ENCODE measurements at places on chromosomes 11 and 22.

- H3K4me1 ChIP-seq, result no peaks in the 10 kb centered on the region
- H3K36me3 ChIP-seq, result no peaks in the 10 kb centered on the region
- H3K27me3 ChIP-seq, result no peaks in the 10 kb centered on the region
Measured at GRCh38 chr11:76159983-76160661, 46.2 kb downstream of the WNT11 start.

DNA sequence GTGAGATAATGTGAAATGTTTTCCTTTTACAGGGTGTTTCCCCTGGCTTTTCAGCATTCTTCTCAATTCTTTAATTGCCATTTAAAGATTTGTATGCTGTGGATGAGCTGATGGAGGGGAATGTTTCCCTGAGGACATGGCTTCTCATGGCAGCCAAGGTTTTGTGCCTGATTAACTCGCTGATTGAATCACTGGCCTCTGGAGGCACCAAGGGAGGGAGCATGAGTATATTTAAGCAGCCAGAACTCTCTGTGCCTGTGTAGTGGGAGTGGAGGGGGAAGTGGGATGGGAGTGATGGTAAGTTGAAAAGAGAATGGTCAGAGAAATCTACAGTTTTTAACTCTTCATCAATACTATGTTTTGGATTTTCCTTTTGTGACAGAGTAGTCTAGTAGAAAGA is 88.7 kb downstream of the STIM1 start:
- H3K27me3 ChIP-seq, result no peaks in the 10 kb centered on the region
- no peak overlapping the region for H3K27ac ChIP-seq
- peaks cover 1% of the 10 kb centered on the region for H3K36me3 ChIP-seq
- H3K4me1 ChIP-seq, result no peaks in the 10 kb centered on the region

DNA sequence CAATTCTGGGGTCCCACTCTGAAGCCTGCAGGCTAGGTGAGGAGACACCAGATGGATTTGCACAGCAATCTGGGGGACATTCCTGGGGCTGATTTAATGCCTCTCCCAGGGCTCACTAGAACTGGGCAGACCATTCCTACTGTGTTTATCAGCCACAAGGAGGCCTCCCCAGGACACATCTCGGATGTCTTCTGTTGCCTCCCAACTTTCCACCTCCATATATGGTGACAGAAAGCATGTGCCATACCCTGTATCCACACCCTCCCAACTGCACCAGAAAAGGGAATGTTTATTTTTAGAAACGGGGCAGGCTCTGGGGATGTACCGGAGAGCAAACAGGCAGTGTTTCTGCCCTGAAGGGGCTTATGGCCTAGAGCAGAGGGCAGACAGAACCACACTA is 181.8 kb downstream of the CSNK2A3 start:
- H3K27me3 ChIP-seq, result no peaks in the 10 kb centered on the region
- no peaks in the 10 kb centered on the region for H3K4me1 ChIP-seq
- H3K4me3 ChIP-seq, result no peak overlapping the region
- no peaks in the 10 kb centered on the region for H3K36me3 ChIP-seq
- DNase-seq, result no peak

DNA sequence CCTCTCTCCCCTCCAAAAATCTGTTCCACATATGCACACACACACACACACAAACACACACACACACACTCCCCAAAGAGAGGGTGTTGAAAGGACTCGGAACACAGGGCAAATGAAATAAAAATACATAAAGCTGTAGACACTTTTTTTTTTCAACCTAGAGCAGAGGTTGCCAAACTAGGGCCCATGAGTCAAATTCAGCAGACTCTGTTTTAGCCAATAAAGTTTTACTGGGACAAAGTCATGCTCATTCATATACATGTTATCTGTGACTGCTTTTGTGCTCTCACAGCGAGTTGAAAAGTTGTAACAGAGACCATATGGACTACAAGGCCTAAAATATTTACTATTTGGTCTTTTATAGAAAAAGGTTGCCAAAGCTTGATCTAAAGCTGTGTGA is 8.9 kb downstream of the IMMP1L start:
- H3K27ac ChIP-seq, result no peak overlapping the region
- no peaks in the 10 kb centered on the region for H3K4me1 ChIP-seq
- DNase-seq, result no peak
- no peaks in the 10 kb centered on the region for H3K36me3 ChIP-seq
- no peak overlapping the region for H3K4me3 ChIP-seq

DNA sequence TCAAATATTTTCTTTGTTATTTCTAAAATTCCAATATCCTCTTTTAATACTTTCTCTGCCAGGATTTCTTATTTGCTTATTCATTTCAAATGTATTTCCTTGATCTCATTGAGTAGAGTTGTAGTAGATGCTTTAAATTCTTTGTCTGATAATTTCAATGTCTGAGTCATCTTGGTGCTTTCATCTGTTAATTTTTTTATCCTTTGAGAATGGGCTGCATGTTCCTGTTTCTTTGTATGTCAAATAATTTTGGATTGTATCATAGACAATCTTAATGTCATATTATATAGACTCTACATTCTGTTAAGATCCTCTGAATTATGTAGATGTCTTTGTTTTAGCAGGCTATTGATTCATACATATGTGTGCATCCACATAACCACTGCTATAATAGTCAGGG is 57.5 kb downstream of the MYEOV start:
- no peaks in the 10 kb centered on the region for H3K27me3 ChIP-seq
- H3K4me3 ChIP-seq, result no peak overlapping the region
- DNase-seq, result no peak
- H3K36me3 ChIP-seq, result no peaks in the 10 kb centered on the region
- no peak overlapping the region for H3K27ac ChIP-seq
- no peaks in the 10 kb centered on the region for H3K4me1 ChIP-seq

GRCh38 chr11:114161486-114162250 is 102.2 kb downstream of the ZBTB16 start:
- peak overlapping the region; percentile 95 for H3K27ac ChIP-seq
- peaks cover 57% of the 10 kb centered on the region for H3K4me1 ChIP-seq
- no peak overlapping the region for H3K4me3 ChIP-seq
- peaks cover 3% of the 10 kb centered on the region for H3K36me3 ChIP-seq
- DNase-seq, result no peak
- no peaks in the 10 kb centered on the region for H3K27me3 ChIP-seq

DNA sequence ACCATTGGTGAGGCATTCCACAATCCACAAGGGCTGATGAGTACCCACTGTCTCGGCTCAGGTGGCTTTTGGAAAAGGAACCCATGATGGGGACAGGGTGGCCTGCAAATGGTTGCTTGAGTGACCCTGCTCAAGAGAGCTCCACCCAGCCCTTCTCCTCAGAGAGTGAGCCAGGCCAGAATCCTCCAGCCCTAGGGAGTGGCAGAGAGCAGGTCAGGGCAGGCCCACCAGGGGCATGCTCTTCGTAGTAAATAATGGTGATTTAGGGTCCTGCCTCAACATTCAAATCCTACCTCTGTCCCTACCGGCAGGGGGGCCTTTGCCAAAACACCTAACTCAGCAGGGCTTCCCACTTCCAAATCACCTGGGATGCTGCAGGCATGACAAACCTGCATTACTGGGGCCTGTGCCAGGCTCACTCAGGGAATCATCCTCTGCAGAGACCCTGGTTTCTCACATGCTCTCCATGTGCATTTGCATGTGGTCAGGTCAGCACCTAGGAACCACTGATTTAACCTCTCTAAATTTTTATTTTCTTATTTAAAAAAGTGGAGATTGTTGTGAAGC is 17.3 kb upstream of the TP53I11 start:
- H3K27ac ChIP-seq, result no peak overlapping the region
- H3K4me1 ChIP-seq, result peaks cover 24% of the 10 kb centered on the region
- DNase-seq, result no peak
- H3K27me3 ChIP-seq, result no peaks in the 10 kb centered on the region
- no peak overlapping the region for H3K4me3 ChIP-seq

DNA sequence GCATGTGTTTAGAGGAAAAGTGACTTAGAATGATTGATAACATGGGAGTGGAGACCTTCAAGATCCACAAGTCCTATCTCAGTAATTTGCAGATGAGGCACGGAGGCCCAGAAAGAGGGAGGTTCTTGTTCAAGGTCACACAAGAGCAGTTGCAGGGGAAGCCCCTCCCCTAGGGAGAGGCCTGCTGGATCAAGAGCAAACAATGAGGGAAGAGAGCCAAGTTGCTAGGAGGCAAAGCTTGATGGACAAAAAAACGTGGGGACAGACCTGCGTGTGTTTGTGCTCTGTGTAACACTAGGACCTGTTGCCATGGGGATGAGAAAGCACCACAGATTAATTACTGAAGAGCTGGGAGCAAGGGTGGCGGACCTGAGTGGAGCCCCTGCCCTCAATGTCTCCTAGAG is 6.4 kb upstream of the MFRP start:
- H3K27ac ChIP-seq, result no peak overlapping the region
- H3K36me3 ChIP-seq, result no peaks in the 10 kb centered on the region
- peaks cover 2% of the 10 kb centered on the region for H3K27me3 ChIP-seq
- DNase-seq, result peak; percentile 77

DNA sequence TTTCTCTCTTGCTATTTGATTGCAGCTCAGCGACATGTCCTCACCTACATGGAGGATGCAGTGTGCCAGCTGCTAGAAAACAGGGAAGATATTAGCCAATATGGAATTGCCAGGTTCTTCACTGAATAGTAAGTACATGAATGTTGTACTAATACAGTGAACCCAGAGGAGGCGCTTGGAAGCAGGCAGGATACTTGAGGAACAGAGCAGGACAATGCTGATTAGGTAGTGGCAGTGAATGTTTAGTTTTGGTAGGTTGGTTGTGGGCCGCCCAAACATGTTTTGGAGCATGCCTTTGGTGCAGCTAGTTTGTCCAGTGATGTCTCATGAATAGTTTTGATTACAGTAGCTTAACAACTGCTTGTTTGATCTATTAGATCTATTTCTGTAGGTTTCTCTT is 50.6 kb downstream of the CSTPP1 start:
- H3K4me3 ChIP-seq, result no peak overlapping the region
- peaks cover 3% of the 10 kb centered on the region for H3K4me1 ChIP-seq
- H3K36me3 ChIP-seq, result no peaks in the 10 kb centered on the region
- no peak for DNase-seq
- no peaks in the 10 kb centered on the region for H3K27me3 ChIP-seq

- peaks cover 22% of the 10 kb centered on the region for H3K4me1 ChIP-seq
- H3K4me3 ChIP-seq, result no peak overlapping the region
- DNase-seq, result no peak
- H3K27me3 ChIP-seq, result no peaks in the 10 kb centered on the region
Measured at GRCh38 chr11:96203567-96204365, 139.2 kb downstream of the MAML2 start.

GRCh38 chr22:45246060-45246985 is 5.6 kb upstream of the KIAA0930 start:
- no peak overlapping the region for H3K4me3 ChIP-seq
- no peaks in the 10 kb centered on the region for H3K36me3 ChIP-seq
- peak overlapping the region; percentile 89 for H3K27ac ChIP-seq
- H3K4me1 ChIP-seq, result peaks cover 7% of the 10 kb centered on the region
- DNase-seq, result peak; percentile 97
- H3K27me3 ChIP-seq, result no peaks in the 10 kb centered on the region

- no peak overlapping the region for H3K27ac ChIP-seq
- peak; percentile 39 for DNase-seq
- H3K4me3 ChIP-seq, result no peak overlapping the region
Measured at GRCh38 chr11:22787551-22788162, 41.9 kb downstream of the SVIP start.

DNA sequence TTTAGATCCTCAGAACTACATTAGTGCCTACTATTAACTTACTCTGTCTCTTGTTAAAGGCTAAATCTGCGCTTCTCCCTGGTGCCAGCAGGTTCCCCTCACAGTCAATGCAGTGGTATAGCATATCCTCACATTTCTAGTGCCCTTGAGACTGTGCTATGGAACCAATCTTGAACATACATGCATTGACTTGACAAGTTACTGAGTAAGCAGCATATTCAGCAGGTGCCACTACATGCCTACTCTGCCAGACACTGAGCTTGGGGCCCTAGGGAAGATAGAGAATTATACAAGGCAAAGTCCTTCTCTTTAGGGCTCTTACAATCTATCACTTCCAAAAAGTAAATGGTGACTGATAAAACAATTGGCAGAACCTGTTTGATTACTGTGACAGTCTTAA is 3.2 kb downstream of the FUT4 start:
- no peaks in the 10 kb centered on the region for H3K36me3 ChIP-seq
- DNase-seq, result peak; percentile 97
- no peaks in the 10 kb centered on the region for H3K27me3 ChIP-seq
- H3K4me3 ChIP-seq, result peak overlapping the region; percentile 66
- peaks cover 5% of the 10 kb centered on the region for H3K4me1 ChIP-seq

GRCh38 chr11:32829680-32830412 is at the start of gene PRRG4:
TSS of gene PRRG4 (plus strand) at chr11:32829927. CDS start at chr11:32830530, 603 bp downstream.
- peaks cover 3% of the 10 kb centered on the region for H3K27me3 ChIP-seq
- H3K4me3 ChIP-seq, result peak within 1 kb of the TSS; percentile 82
- peak within 1 kb of the TSS; percentile 92 for H3K27ac ChIP-seq
- DNase-seq, result peak; percentile 86
- H3K4me1 ChIP-seq, result no peaks in the 10 kb centered on the region

GRCh38 chr22:37368058-37368457 is 59.2 kb downstream of the ELFN2 start:
- no peaks in the 10 kb centered on the region for H3K27me3 ChIP-seq
- no peak for DNase-seq
- H3K36me3 ChIP-seq, result no peaks in the 10 kb centered on the region
- H3K4me1 ChIP-seq, result no peaks in the 10 kb centered on the region
- H3K27ac ChIP-seq, result no peak overlapping the region

DNA sequence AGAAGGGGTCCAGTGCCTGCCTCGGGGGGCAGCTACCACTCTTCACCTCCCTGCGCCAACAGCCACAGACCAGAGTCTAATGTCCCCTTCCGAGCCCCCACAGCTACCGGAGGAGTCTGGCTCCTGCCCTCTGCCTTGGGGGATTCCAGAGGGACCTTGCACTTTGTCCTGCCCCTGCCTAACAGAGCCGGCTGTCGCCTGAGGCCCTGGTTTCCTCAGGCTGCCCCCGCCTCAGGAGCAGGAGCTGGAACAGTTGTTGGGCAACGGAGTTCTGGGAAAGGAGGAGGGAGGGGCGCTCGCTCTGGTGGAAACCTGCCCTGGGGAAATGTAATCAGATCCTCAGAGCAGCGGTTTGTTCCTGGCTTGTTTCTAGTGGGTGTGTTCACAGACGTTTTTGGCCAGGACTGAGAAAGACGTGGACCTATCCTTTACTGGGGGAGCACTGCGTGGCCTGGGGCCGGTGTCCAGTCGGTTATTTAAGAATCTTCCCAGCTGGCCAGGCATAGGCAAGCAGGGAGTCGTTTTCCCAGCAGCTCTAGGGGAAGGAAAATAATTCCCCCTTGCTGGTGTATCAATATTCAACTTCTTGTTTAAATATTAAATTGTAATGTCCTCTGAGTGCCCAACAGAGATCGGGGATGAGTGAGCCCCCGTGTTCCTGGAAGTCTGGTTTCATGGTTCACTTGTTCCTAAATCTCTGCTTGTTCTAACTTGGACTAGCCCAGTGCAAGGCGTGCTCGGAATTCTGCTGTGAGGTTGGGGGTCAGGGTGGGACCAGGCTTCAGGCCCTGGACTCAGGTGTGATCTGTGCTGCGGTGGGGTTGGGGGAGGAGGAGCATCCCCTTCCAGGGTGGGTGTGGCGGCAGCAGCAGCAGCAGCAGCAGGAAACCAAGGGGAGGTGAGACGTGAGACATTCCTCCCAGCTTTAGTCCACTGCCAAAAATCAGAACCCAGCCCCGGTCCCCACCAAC is 32.1 kb downstream of the A4GALT start:
- H3K4me1 ChIP-seq, result peaks cover 2% of the 10 kb centered on the region
- DNase-seq, result peak; percentile 44
- H3K27ac ChIP-seq, result peak overlapping the region; percentile 89
- H3K27me3 ChIP-seq, result no peaks in the 10 kb centered on the region
- peaks cover 16% of the 10 kb centered on the region for H3K36me3 ChIP-seq
- H3K4me3 ChIP-seq, result no peak overlapping the region

GRCh38 chr11:47469361-47470179 is 20.6 kb upstream of the RAPSN start:
- H3K4me3 ChIP-seq, result no peak overlapping the region
- no peaks in the 10 kb centered on the region for H3K27me3 ChIP-seq
- H3K27ac ChIP-seq, result no peak overlapping the region
- DNase-seq, result no peak

All from small intestine (tissue), 16 donors.